ENCODE measurements at places on chromosomes 5 and 9.

GRCh38 chr5:42908086-42908485 lies 96.4 kb upstream of the SELENOP start:
- no peak for DNase-seq

GRCh38 chr5:32261198-32261597 lies 51.5 kb downstream of the MTMR12 start:
- no peak for DNase-seq

- no peak for DNase-seq
These were observed 17.6 kb upstream of the TARS1 start for GRCh38 chr5:33423018-33423630.

DNA sequence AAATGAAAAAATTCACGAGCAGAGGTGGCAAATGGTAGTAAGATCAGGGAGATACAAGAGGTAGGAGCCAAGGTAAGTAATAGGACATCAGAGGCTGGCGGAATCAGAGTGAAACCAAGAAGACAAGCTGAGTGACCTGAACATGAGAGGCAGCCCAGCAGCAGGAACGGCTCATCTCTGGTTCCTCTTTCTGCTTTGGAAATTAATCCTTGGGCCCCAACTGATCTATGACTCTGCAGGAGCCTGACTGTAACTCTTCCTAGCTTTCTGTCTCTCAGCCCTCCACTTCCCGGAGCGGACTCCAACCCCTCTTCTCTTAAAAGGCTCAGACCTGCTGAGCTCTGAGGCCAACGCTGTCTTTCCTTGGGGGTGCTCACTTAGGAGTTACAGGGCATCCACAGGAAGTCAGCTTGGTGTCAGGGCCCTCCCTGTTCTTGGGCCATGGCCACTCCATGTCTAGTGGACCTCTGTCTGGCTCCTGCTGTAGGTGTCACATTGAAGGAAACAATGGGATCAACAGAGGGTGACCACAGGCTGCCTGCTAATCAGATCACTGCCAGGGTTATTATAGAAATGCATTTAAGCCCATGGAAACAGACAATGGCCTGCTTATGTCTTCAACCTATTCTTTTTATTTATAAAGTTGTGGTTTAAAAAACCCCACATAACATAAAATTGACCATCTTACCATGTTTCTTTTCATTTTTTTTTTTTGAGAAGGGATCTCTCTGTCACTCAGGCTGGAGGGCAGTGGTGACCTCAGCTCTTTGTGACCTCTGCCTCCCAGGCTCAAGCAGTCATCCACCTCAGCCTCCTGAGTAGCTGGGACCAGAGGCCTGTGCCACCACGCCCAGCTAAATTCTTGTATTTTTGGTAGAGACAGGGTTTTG lies 22.5 kb upstream of the SHB start:
- DNase-seq, result no peak

GRCh38 chr5:52846182-52846842 lies 58.6 kb downstream of the ITGA1 start:
- no peak for DNase-seq

GRCh38 chr9:36486933-36487481 lies 85.7 kb upstream of the MELK start:
- DNase-seq, result peak; percentile 38
